ENCODE measurements at places on chromosomes 2 and 18.

DNA sequence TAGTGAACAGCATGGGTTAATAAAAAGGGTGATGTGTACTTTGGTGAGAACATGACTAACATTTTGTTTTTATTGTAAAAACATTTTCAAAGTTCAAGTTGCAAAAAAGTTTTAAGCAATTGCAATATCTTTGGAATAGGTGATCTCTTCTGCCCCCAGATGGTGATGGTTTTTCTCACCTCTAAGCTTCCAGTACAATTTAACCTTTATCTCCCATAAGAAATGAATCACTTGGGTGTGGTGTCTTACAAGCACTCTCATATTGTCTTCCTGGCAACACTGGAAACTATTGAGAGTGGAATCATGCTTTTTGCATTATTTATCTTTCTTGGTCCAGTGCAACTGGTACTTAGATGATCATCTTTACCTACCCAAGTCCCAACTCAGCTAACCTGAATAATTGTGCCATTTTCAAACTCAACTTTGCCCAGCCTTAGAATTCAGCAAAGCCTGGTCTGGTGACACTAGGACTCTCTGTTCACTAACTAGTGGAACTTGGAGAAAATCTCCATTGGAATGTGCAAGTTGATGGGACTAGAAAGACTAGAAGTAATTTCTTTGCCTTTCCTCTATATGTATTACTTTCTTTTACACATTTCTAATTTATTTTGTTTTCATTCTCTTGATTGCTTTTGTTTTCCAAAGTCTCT lies 964.7 kb upstream of the ZEB2 start:
- DNase-seq = no peak

DNA sequence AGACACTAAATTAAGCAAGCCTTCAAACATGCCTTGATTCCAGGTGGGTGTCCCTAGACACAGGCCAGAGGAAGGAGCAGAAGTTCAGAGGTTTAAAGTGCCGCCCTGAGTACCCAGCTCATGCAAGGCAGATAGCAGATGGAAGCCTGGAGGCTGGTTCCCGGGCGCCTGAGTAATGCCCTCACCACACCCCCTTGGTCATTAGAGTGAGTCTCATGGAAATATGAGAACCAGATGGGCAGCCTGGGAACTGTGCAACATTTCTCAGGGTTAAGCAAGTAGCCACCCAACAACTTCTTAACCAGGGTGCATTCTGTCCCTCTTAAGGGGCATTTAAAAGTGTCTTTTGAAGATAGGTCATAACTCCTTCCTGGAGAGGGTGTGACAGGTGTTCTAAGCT lies 44.1 kb downstream of the TGFA start:
- DNase-seq = no peak

DNA sequence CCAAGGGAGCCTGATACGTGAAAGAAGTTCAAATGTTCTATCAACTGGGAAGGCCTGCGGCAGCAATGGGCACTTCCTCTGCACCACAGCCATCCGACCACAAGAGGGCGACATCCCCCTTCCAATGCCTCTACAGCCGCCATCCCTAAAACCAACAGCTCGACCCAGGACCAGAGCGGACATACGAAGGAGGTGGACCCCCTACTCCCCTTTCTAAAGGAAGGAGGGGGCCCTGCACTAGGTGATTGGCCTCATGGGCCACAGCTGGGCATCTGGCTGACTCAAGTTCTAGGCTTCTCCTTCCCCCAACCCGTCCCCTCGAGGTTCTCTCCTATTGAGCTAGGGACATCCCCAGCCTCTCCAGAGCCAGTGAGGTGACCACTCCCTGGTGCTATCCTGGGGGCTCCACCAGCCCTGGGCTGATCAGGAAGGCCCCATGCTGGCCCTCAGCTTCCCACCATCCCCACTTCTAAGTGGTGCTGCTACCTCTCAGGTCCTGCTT lies 217.2 kb downstream of the TNS1 start:
- peak; percentile 75 for DNase-seq

- DNase-seq = no peak
These were observed 60.2 kb downstream of the PDE1A start for GRCh38 chr2:182366628-182367027.

DNA sequence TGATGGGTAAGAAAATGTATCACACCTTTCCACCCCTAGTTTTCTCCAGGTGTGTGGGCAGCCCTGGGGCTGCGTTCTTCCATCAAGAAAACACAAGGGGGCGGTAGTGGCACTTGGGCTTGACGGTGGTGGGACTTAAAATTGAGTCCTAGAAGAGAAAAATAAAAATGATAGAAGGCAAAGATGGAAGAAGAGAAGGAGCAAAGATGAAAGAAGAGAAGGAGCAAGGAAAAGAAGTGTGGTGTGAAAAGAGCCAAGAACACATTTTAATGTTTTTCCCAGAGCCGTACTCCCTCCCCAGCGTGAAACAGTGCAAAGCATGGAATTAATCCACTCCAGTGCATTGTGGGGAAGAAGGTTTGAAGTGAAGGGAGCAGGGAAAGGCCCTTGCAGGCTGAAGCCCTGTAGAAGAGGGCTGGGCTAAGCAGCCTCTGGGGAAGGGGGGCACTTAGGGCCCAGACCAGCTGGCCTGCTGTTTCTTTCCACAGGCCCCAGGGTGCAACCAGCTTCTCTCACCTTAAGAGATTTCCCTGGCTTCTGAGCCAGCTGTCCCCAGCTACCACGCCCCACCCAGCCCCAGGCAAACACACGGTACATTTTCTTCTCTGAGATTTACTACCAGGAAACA lies 256.8 kb downstream of the RNF152 start:
- no peak for DNase-seq

- DNase-seq = no peak
These were observed 51.0 kb downstream of the PAX8 start for GRCh38 chr2:113227698-113228097.

GRCh38 chr18:63207835-63208234 lies 111.7 kb downstream of the BCL2 start:
- no peak for DNase-seq

DNA sequence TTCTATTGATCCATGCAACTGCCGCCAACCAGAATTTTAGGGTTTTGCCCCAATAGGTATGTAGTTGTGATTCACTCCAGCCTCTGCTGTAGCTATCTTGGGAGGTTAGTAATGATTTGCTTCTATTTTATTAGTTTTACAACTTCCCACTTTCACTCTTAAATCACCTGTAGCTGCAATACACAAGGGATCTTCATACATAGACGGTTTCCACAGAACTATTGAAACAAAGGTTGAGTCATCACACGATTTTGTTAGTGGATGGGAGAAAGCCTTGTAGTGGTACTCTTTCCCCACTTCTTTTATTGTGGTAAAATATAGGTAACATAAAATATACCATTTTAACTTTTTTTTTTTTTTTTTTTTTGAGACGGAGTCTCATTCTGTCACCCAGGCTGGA lies 104.2 kb upstream of the SPRED2 start:
- no peak for DNase-seq

DNA sequence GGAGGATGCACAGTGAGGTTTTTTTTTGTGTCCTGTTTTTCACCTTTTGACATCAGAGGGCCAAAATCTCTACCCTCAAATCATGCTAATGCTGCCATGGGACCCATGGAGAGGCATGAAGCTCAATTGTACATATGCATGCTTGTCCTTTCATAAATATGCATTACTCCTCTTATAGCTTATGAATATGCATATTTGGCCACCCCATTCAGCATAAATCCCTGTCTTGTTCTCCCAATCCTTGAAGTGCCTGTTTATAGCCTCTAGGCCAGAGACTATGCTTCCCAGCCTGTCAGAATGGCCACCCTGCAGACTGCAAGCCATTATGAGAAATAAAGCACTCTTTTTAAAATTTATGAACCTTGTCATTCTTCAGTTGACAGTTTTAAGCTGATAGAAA lies 696.4 kb upstream of the ZNF804A start:
- DNase-seq = no peak

GRCh38 chr2:101657787-101658186 lies 39.7 kb upstream of the MAP4K4 start:
- no peak for DNase-seq

GRCh38 chr2:206260188-206261012 lies 14.1 kb upstream of the ZDBF2 start:
- no peak for DNase-seq

GRCh38 chr2:102615620-102616436 lies 3.5 kb upstream of the SLC9A2 start:
- DNase-seq = no peak

DNA sequence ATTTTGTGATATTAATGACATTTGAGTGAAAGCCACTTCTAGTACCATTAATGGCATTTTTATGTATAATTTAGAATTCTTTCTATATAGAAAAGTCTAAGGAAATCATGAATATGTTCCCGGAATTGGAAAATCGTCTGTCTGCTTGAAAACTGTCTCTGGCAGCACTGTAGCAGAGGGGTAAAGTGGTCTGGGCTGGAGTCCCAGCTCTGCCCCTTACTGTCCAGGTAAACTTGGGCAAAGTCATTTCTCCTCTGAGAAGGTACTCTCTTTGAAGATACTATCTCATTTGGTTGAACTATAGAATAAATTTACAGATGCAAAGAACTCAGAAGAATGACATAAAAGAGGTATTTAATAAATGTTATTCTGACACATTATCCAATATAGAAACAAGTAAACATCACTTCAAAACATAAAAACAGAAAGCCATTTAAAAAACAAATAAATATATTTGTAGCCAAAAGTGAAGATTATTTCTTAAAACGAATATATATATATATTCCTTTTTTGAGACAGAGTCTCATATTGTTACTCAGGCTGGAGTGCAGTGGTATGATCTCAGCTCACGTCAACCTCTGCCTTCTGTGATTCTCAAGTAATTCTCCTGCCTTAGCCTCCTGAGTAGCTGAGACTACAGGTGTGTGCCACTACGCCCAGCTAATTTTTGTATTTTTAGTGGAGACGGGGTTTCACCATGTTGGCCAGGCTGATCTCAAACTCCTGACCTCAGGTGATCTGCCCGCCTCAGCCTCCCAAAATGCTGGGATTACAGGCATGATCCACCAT lies 149.8 kb upstream of the ITGA4 start:
- DNase-seq = no peak

DNA sequence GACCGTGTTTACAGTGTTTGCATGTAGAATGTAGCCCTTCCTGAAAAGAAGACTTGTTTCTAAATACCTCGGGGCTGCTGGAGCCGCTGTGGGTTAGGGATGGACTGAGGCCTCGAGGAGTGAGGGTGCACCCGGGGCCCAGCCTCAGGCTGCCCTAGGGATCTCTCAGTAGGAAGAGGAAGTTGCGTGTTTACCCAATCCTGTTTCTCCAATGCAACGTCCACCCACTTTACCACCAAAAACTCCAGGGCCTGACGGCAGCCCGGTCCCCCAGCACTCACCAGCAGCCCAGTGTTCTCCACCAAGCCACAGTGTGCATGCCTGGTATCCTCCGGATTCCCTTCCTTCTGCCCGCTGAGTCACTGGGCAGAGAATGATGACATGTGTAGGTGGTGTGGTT lies 255.8 kb downstream of the GLI2 start:
- DNase-seq = no peak

GRCh38 chr18:24078391-24078790 lies 60.5 kb upstream of the CABYR start:
- DNase-seq = no peak

- DNase-seq = no peak
These were observed 143.6 kb downstream of the TDRD15 start for GRCh38 chr2:21267232-21267835.

GRCh38 chr2:234275515-234275914 lies 221.4 kb downstream of the ARL4C start:
- no peak for DNase-seq

DNA sequence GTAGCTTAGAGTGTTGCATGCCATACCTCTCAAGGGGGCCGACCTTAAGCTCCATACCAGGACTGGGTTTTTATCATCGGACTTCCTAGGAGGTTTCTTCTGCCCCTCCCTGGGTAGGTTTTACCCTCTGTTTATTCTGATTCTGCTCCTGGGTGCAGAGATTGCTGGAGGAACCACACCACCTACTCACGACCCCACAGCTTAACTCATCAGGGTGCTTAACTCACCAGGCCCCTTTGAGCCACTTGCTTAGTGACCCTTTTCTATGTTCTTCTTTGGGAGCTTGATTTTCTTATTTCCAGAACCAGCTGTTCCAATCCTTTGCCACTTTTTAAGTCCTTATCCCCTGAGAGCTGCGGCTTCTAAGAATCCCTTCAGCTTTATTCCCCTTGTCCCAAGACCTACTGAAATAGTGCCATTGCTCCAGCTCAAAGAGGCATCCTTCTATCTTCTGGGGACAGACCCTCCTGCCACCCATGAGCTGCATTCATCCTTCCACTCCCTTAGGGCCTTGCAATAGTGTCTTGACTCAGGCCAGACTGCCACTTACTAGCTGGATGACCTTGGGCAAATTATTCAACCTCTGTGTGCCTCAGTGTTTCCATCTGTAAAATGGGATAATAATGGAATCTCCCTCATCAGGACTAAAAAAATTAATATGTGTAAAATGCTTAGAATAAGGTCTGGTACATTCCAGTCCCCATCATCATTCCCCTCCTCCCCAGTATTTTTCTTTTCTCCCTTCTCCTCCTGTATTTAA lies 5.8 kb downstream of the OXER1 start:
- no peak for DNase-seq

DNA sequence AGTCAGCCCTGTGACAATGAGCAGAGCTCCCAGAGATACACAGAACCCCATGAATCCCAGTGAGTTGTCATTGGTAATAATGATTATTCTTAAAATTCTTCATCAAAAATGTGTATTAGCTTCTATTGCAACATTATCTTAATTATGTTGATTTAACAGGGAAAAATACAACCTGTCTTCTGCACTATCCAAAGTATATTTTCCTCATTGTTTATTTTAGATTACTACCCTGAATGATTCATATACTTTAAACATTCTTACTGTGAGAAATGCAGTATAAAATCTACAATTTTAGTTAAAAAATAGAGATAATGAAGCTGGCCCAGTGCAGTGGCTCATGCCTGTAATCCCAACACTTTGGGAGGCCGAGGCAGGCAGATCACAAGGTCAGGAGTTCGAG lies 125.2 kb upstream of the LYPD1 start:
- DNase-seq = no peak

- DNase-seq = peak; percentile 27
These were observed 57.7 kb downstream of the BIN1 start for GRCh38 chr2:127048969-127049897.

- no peak for DNase-seq
These were observed 155.4 kb upstream of the ACAA2 start for GRCh38 chr18:49968644-49969309.

DNA sequence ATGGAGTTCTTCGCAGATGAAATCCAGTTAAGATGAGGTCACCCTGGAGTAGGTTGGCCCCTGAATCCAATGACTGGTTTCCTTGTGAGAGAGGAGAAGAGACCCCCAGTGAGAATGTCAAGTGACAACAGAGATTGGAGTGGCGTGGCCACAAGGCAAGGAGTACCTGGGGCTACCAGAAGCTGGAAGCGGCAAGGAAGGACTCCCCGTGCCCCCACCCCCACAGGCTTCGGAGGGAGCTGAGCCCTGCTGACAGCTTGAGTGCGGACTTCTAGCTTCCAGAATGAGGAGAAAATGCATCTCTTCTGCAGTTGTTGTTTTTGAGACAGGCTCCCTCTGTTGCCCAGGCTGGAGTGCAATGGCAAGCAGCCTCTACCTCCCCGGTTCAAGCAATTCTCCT lies 78.0 kb upstream of the HPCAL1 start:
- peak; percentile 4 for DNase-seq

Data from left hindlimb (tissue), 1 donor.